ENCODE measurements at places on chromosomes 1 and 21. TPM values are rescaled to one million over a fixed set of nuclear protein-coding genes. Genes with fewer than 3 reads are reported as not detected.

DNA sequence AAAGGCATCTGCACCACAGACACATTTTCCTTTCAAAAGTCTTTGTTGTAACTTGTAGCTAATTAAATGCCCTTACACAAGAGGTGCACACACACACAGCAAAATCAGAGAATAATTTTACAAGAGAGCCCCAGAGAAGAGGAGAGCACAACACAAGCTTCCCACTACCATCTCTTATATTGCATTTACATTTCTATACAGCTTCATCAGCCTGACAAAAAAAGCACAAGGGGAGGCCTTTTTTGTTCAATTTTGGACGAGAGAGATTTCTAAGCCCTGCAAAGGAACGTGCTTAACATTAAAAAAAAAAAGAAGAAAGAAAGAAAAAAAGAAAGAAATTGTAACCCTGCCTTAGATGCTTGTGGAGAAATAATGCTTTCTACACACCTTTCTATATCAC, 17.1 kb upstream of the ESRRG start:
- no peak for DNase-seq

DNA sequence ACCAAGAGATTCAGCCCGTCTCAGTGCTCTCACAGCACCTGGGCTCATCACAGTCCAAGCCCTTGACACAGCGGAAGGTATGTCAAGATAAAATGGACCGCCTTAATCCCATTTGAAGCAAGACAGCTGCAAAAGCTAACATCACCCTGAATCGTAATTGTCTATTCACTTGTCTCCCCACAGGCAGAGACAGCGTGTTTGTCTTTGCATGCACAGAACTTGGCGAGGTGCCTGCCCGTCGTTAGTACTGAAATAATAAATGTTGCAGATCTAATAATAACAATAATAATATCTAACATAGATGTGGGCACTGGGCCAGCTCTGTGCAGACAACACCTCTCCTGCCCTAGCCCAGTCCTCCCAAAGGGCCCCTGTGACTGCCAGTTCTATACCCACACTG, 271.7 kb downstream of the NPHP4 start:
- no peak for DNase-seq

DNA sequence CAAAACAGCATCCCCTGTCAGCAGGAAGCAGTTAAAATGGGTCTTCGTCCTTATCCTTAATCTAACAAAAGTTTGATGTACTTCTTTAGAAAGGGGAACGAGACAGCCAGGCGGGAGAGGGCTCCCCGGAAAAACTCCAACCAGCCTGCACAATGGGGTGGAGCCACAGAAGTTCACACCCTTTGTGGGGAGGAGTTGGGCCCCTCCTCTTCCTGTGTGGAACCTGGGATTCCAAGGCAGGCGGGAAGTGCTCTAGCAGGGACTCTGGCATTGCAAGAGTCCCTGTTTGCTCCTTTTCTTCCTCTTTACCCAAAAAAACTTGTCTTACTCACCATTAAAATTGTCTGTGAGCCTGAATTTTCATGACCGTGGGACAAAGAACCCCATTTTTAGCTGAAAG, 47.7 kb downstream of the FCRL5 start:
- DNase-seq, result no peak

DNA sequence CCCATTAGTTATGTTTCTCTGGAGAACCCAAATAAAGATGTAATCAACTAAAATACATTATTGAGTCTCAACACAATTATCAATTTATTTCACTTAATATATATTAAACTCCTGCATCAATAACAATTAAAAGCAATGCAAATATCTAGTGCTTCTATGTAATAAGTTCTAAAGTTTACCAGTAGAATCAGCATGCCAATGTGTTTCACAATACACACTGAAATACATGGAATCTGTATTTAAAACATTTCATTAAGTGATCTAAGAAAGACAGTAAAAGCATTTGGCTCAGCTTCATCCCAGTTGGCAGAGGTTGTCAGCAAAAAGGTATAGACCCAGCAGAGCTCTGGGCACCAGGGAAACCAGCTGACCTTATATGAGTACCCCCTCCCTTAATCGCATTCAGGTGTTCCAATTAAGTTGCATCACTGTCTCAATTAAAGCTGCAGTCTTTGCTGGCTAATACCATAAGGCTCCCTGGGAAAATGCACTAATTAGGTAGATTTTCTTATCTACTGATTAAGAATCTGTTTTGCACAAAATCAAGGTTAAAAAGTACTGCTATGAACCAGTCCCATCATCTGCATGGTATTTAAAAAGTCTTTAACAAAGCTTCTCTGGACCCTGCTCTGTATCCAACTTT, 63.1 kb downstream of the NIBAN1 start:
- no peak for DNase-seq

- no peak for DNase-seq
Observed at GRCh38 chr1:63548877-63549276, 25.6 kb downstream of the EFCAB7 start.

GRCh38 chr1:243490748-243491686, 235.2 kb downstream of the SDCCAG8 start:
- DNase-seq, result peak; percentile 64

Gene SH2D1B
- not detected for total RNA-seq

DNA sequence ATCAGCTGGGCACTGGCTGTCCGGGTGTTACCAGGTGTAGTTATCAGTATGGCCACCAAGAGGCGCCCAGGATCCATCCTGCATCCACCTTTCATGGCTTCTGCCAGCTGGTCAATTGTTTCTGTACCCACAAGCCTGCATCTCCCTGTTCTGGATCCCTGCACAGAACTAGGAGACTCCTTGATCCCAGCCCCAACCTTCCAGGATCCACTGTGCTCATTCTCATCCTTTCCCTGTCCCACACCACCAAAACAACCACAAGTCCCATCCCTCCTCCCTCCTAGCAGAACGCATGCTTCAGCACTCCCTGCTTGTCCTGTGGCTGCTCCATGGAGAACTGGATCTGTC, 27.2 kb upstream of the FOXE3 start:
- DNase-seq, result peak; percentile 67

DNA sequence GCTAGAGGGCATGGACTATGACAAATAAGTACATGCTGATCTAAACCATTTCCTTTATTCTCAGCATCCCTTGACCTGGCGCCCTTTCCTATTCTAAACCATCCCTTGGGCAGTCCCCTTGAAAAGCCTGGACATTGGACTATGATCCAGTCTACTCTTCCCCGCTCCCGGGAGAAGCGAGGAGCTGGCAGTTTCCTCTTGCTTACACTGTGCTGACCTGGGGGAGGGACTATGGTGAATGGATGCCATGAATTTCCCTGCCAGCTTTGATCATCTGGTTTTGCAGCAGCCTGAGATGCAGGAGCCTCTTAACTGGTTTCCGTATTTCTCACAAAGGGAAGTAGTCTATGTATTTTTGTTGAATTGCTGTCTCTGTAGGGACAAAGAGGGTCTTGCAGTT, 121.7 kb downstream of the KIF26B start:
- DNase-seq, result no peak

DNA sequence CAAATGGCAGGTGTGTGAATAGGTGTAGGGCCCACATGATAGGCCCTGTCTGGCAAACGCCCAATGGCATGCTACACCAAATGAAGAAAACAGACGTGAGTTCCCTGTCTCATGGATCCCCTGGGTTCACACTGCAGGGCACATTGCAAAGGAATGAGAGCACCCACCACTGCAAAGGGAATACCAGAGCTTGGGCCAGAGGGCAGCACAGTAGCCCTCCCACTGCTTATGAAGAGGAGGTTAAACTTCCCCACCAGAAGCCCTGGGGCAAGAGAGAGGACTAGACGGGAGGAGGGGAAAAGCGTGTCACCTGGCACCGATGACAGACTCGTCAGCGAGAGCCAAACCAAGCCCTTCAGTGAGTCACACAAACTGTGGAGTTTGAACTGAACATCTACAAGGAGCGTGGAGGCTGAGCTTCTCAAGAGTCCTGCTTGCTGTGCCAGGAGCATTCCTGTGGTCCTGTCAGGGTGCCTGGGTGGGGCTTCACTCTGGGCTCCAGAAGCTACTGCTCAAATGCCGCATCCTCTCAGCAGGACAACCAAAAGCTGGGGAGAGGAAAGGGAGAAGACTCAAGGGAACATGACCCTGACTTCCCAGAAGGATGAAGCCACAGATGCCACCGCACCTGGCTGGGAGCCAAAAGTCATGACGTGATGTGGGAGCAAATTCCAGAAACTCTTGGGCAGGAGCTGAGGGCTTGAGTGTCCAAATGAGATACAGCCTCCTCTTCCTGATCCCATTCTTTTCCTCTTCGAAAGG, 61.1 kb downstream of the TOMM20 start:
- DNase-seq, result peak; percentile 91

Gene ADAM30
- total RNA-seq, result not detected

Gene LHX8
- total RNA-seq, result not detected

DNA sequence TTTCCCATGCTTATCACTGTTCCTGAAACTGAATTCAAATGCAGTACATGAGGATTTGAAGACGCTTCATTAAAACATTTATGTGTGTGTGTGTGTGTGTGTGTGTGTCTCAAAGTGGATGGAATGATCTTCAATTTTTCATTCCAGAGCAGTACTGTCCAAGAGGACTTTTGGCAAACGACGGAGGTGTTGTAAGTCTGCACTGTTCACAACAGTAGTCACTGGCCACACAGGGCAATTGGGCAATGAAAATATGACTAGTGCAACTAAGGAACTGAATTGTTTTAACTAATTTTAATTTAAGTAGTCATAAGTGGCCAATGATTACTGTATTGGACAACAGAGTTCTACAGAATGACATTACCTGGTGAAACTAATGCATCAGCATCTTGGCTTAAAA, 5.0 kb downstream of the TAF5L start:
- DNase-seq, result no peak

- DNase-seq, result no peak
Observed at GRCh38 chr1:230948301-230948700, 30.4 kb downstream of the TTC13 start.

Measured in sigmoid colon (tissue), 7 donors.